M059J (cell line): ENCODE measurements at places on chromosomes 13 and 19.
A peak's percentile ranks its signal among the peaks of the same experiment; 100 is the strongest.

GRCh38 chr13:34265046-34265679, 447.2 kb downstream of the RFC3 start:
- no peak for DNase-seq

- no peak for DNase-seq
Observed at GRCh38 chr13:72700509-72700908, 26.9 kb downstream of the MZT1 start.

DNA sequence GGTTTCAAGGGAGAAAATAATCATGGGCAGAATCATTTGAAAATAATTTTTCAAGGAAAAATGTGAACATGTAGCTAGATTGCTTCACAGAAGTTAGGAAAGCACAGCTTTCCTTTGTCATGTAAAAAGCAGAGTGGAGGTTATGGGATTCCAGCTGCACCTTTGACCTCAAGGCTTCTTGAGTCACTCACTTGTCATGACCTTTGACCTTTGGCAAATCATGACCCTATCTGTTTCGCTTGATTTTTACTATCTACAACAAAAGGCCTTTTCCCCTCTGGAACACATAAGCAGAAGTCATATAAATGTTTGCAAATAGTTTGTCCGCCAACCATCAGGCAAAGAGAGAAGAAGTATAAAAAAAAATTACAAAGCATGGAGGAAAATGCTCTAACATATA, 210.7 kb upstream of the MIR17HG start:
- no peak for DNase-seq

DNA sequence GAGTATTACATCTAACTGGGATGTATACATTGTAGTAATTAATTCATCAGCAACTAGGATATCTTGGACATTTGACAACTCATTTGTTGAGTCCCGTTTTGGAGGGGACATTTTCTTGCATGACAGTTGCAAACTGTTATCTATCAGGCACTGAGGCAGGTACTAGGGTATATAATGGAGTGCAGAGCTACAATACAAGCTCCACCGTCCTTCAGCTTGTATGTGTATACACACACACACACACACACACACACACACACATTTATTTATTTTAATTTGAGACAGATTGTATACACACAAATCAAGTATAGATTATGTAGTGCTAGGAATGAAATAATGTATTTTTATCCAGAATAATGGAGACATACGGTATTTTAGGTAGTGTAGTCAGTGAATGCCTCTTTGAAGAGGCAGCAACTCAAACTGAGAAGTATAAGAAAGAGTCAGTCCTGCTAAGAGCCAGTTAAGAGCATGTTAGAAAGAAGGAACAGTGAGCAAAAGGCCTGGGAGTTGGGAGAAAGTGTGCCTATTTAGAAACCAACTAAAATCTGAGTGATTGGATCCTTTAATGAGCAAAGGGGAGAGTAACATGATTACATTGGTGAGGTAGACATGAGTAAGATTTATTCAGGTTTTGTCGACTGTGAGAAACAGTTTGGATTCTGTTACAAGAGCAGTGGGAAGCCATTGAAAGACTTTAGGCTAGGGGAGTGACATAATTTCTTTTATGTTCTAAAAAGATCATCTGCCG, 74.5 kb downstream of the NBEA start:
- DNase-seq, result peak; percentile 4

- DNase-seq, result no peak
Observed at GRCh38 chr19:31515931-31516330, 166.7 kb upstream of the TSHZ3 start.

GRCh38 chr19:49887665-49888509, 8.8 kb downstream of the IL4I1 start:
- no peak for DNase-seq

DNA sequence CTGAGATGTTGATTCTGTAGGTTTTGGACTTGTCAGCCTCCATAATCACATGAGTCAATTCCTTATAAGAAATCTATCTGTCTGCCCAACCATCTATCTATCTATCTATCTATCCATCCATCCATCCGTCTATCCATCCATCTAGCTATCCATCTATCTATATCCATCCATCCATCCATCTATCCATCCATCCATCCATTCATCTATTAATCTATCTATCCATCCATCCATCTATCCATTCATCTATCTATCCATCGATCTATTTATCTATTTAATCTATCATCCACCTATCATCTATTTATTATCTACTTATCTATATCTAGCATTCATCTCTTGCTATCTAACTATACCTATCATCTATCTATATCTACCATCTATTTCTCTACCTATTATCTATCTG, 357.2 kb upstream of the ZNF507 start:
- no peak for DNase-seq

DNA sequence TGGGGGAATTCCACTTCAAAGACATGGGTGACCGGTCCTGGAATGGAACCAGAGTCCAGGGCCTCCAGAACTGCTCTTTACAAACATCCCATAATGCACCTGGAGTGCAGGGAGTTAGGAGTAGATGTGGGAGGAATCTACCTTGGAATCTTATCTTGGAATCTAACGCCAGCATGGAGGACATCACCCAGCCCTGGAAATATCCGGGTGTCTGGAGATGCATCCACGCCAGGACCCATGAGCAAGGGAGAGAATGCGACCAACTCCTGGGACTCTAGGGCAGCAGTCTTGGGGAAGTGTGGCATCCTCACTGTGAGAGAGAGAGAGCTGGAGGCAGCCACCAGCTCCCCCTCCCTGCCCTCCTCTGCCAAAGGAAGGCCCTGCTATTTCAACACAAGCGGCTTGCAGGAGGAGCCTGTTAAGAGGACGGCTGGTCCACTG, 211.8 kb downstream of the UQCRFS1 start:
- no peak for DNase-seq

DNA sequence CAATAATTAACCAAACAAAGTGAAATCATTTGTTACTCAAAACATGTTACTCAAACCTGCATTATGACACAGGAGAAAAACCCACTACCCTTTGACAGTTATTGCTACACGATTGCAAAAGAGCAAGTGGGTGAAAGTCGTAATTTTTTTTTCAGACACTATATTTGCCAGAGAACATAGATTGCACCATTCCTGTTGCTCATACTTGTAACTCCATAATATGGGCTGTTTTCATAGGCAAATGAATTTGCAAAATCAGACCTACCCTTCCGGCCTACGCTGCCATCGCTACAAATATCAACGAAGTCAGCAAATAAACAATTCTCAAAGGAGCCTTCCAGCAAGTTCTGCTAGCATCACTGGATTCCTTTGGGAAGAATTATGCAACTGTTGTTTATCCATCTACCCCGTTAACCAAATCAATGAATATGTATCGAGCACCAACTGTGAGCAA, 396.5 kb downstream of the IRS2 start:
- no peak for DNase-seq

DNA sequence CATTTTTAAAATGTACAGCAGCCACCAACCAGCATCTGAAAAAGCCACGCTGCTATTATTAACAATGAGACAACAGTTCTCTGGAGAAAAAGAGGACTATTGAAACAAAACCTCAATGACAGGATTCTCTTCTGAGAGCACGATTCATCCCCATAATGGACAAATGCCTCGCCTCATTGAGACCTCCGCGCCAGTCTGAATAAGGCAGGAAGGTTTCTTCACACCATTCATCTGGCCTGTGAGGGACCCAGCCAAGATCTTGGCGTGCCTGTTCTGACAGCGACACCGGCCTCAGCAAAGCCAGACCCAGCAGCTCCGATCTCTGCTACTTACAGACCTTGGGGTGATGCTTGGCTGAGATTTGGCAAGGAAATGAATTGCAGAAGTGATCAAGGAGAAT, 14.8 kb downstream of the SMIM7 start:
- no peak for DNase-seq

DNA sequence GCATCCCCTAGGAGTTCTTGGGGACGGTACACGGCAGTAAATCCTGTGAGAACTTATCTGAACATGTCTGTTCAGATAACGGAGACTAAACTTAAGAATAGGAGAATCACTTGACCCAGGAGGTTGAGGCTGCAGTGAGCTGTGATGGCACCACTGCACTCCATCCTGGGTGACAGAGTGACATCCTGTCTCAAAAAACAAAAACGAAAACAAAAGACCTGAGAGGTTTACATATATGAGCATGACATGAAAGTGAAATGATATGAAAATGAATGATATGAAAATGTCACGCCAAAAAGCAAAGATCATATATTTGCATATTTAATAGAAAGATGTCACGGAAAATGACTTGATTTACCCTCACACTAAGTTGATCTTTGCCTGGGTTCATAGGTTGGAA, 5.8 kb downstream of the ZNF175 start:
- DNase-seq, result no peak

DNA sequence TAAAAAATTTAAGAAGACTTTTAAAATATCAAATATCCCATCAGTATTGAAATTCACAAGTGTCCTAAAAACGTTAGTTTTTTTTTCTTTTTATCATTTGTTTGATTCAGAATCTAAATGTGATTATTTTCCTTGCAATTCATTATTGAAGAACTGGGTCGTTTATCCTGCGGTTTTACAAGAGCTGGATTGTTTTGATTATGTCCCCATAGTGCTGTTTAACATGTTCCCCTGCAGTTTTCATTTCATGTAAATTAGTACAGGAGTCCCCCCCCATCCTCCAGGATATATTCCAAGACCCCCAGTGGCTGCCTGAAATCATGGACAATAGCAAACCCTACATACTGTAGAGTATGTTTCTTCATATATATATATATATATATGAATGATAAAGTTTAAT, 105.7 kb downstream of the KCTD15 start:
- DNase-seq, result no peak

GRCh38 chr19:17415121-17415520, 4.7 kb upstream of the MVB12A start:
- DNase-seq, result no peak

DNA sequence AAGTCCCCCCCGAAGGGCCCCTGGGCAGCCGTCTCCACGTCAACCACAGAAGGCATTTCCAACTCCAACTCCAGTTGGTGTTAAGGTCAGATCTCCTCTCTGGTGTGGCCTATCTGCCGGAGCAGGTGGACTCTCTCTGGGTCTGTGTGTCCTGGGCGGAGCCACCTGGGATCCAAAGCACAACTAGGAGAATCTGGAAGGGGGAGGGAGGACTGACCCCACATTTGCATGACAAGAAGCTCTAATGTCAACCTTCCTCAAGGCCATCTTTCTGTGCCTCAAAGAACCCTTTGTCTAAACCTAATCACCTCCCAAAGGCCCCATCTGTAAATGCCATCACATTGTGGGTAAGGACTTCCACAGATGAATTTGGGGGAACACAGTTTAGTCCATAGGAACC, 381.5 kb downstream of the UQCRFS1 start:
- no peak for DNase-seq

DNA sequence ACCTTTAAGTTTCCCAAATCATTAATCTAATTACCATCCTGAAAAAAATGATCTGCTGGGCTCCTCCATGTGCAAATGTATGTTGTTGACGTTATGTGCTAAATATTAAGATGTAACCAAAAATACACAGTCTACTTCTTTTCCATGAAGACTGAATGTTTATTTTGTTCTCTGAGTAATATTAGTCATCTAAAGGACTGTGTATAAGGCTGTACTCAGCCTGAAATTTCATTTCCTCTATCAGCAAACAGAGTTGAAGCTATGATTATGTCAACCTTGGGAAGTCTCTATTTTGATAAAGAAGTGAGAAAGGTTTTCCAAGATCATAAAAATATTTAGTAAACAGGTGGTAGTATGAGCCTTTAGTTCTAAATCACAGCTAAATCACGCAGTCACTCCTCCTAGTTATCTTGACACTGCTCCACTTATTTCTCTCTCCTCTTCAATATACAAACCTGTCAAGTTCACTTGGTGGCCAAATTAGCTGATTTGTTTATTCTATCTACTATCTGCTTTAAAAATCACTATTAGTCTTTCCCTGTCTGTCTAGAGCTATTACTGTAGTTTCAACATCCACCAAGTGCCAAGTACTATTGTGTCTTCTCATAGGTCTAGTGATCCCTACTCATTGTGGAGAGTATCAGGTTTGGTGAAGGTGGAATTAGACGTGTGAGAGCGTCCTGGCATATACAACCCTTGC, 211.7 kb upstream of the STARD13 start:
- peak; percentile 60 for DNase-seq

GRCh38 chr13:31250435-31250834, 50.7 kb downstream of the B3GLCT start:
- no peak for DNase-seq

- no peak for DNase-seq
Observed at GRCh38 chr19:56611288-56611687, 16.2 kb downstream of the ZNF71 start.

GRCh38 chr19:14540741-14541525, 11.5 kb downstream of the TECR start:
- DNase-seq, result no peak

GRCh38 chr19:44816301-44816700, 7.4 kb downstream of the BCAM start:
- DNase-seq, result no peak

GRCh38 chr13:70842062-70842644, 733.9 kb upstream of the KLHL1 start:
- DNase-seq, result no peak

- DNase-seq, result no peak
Observed at GRCh38 chr19:35052599-35053190, 11.2 kb downstream of the HPN start.

DNA sequence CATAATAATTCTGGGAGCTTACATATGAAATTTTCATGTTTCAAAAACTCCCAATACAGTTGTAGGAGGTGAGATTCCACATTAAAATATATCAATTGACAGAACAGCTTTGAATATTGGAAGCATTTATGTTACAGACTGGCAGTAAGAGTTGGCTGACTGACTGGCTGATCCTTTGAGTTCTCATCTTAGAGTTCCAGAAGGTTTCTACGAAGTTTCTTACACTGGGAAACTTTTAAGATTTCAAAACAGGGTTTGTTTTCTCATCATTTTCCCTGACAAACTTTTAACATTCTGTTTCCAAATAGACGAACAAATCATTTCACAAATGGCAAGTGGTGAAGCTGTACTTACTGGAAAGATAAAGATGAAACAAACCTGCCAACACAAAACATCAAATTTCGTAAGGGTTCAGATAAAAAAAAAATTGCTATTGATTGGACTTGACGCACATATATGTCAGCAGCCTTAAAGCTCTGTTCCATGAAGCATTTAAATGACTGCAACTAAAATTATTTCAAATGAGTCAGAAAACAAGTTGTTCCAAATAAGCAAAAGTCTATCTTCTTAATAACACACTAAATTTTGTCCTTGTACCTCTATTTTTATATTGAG, 243.5 kb downstream of the SUCLA2 start:
- no peak for DNase-seq

DNA sequence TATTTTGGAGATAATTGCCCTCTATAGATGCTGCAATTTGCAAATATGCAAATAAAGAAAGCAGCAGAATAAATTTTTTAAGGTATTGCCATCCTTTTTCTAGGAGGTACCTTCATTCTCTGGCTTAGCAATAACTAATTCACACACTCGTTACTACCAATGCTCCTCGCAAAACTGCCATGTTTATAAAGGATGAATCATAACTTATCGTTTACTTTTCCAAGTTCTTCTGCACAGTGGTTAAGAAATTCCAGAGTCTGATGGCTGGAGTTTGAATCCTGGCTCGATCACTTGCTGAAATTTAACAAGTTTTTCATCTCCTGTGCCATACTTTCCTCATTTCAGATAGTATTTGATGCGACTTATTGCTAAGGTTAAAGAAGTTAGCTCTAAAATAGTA, 708.6 kb upstream of the KLHL1 start:
- no peak for DNase-seq

- no peak for DNase-seq
Observed at GRCh38 chr19:1811942-1812425, at the start of gene ATP8B3. TSS of gene ATP8B3 (minus strand) at chr19:1812276. CDS start at chr19:1811736, 540 bp downstream.
